Stimulated activated CD4-positive, alpha-beta T cell treated with anti-CD3 and anti-CD28 coated beads, TNF-alpha, amount 100 ng/mL, for 4 hours (primary cell): ENCODE measurements at places on chromosomes 3 and 15.

DNA sequence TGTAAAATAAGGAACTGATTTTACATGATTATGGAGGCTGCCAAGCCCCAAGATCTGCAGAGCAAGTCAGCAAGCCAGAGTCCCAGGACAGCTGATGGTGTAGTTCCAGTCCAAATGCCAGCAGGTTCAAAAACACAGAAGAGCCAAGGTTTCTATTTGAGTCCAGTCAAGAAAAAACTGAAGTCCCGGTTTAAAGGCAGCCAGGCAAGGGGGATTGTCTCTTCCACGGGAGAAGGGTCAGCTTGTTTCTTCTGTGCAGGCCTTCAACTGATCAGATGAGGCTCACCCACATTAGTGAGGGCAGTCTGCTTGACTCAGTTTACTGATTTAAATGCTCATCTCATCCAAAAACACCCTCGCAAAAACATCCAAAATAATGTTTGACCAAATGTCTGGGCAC, 246.2 kb downstream of the PLCL2 start:
- DNase-seq, result no peak

GRCh38 chr3:68402235-68402918, 530.0 kb downstream of the TAFA4 start:
- DNase-seq, result no peak

DNA sequence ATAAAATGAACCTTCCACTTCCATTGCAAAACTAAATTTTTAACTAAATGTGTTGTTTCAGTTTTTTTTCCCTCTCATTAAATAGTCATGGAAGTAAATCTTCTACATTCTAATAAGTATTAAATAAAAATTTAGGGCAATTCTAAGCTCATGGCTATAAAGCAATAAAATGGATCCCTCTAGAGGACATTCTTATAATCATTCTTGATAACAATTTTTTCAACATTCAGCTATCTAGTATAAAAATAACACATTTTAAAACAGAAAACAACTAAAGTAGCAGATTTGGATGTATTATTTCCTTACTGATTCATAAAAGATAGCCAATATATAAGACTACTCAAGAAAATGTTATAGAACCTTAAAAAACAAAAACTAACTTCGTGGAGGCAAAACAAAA, 393.1 kb downstream of the PLOD2 start:
- DNase-seq, result no peak

DNA sequence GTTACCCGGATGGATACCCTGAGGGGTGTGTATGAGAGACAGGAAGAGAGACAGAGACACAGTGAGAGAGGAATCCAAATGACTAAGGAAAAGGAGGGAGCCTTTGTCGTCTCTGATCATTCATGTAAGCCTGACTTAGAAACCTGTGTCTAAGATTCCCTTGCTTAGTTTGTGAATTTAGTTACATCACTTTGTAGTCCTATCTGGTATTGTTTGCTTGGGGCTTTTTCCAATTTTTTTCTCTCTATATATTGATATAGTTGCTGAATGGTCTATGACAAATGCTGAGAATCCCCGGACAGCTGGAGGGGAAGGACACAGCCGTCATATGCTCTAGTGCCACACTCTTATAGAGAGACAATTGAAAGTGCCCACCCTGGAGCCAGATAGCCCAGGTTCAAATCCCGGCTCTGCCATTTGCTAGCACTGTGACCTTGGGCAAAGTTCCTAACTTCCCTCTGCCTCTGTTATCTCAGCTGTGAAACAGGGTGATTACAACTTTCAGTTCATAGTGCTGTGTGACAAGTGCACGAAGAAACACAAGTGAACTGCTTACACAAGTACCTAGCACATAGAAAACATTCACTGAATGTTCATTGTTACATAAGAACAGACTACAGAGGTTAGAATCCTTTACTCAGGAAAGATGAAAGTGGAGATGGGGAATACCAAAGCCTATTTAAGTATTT, 6.0 kb downstream of the SLC24A5 start:
- DNase-seq, result no peak

DNA sequence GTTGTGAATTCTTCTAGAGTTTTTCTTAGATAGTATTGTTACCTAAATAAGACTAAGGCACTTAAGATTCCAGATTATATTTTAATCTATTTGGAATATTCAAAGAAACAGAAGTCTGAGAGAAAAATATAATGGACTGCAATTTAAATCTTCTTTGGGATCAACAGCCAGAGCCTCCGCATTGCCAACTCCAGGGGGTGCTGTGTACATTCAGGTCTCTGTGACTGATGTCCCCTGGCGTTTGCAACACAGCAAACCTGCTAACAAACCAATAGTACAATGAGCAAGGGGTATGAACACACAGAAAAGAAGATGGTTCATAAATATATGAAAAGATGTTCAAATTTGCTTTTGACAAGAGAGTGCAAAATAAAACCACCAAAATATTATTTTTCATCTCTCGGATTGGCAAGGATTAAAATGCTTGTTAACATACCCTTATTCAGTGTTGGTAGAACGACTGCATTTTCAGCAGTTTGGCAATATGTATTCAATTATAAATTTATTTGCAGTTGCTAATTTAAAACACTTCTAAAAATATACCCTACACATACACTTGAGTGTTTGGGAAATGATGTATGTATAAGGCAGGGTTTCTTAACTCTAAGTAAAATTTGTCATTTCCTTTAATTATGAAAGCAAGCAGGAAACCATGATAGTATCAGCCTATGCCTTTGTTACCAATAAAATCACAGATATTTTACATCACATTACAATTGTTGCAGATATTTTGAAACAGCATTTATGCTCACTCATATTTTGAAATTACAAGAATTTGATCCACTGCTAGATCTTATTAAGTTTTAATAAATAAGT, 16.1 kb upstream of the TM4SF1 start:
- DNase-seq, result no peak

GRCh38 chr15:29613951-29614382, 208.3 kb downstream of the TJP1 start:
- no peak for DNase-seq

DNA sequence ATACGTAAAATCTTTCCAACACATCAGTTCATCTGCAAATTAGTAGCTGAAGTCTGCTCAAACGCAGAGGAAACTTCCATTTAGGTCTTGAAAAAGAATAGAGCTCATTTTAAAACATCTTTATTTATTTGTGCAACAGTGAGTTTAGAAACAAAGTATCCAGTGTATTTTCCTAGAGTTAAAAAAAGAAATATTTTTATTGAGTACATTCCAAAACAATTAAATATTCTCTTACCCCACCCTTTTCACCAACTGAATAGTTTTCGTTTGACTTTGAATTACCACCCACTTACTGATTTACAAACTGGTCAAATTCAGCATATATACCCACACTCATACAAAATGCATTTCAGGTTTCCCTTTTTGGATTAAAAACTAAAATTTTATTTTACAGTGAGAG, 104.7 kb downstream of the ZBTB20 start:
- DNase-seq, result no peak

GRCh38 chr3:168709073-168709472, 613.3 kb upstream of the GOLIM4 start:
- DNase-seq, result no peak

DNA sequence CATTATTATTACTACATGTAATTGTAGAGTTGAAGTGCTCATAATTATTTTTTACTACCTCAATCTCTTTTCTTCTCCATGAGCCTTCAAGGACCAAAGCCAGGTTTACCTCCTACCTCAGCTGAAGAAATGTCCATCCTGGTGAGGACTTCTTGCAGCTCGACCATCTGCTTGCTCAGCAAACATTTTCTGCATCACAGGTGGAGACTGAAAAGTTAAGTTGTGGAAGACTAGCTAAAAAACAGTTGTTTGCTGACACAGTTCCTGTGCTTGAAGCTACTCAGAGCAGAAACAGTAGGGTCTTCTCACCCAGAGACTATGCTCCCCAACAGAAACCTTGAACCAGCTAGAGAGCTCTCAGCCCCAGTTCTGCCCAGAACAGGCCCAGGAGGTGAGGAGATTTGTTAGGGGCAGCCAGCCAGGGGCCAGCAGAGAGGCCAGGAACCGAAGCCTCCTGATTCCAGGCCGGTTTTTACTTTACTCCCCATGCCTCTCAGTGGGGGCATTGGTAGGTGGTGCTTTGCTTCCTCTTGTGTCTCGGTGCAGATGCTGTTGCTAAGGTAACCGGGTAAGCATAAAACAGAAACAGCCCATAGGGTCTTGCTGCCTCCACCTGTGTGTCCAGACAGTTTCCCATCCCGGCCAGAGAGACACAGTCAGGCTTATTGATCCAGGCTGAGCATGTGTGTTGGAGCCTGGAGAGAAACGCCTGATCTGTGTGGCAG, 54.9 kb downstream of the CCNL1 start:
- no peak for DNase-seq

DNA sequence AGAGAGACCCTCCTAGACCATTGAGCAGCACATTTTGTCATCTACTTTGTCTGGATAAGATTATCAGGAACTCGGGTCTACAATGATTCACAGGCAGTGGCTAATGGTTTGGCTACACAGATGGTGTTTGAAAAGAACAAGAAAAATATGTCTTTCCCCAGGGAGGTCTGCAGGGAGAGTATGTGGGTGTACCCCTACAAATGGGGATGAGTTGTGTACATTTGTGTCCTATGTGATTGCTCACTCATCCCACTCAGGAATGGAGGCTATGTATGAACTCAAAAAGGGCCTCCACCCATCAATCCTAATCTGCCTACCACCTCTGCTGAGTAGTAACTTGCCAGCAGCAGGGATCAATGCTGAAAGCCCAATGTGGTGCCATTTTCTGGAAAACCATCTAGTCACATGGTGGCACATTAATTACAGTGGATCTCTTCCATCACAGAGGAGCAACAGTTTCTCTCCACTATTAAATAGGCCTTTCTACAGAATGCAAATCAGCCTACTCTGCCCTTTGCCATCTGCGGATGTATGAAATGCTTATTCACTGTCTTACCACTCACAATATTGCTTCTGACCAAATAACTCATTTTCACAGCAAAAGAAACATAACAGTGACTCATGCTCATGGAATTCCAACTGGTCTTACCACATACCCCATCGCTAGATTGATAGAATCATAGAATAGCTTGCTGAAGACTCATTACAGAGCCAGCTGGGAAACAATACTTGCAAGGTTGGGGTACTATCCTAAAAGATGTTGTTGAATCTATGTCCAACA, 48.3 kb upstream of the TRIM42 start:
- no peak for DNase-seq

DNA sequence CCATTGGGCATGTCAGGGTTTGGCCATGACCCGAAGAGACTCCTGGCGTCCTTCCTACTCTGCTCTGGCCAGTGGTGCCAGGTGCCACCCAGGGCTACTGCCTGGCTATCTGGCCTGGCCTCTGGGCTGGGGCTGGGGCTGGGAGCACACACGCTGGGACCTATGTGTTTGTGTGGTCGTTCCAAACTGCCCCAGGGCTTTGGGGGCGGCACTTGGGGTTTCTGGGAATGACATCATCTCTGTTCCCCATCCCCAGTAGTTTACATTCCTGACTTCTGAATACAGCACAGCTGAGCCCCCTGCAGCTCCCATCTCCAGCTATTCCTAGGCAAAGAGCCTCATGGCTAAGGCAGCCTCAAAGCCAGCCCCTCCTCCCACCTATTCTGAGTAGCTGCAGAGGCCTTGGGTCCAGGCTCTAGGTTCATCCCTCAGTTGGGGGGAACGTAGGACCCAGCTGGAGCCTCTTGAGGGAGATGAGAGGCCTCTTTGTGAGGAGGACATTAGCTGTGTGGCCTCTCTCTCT, 24.3 kb downstream of the PLEKHO2 start:
- DNase-seq, result no peak

GRCh38 chr15:31605467-31605931, 278.9 kb downstream of the KLF13 start:
- no peak for DNase-seq

DNA sequence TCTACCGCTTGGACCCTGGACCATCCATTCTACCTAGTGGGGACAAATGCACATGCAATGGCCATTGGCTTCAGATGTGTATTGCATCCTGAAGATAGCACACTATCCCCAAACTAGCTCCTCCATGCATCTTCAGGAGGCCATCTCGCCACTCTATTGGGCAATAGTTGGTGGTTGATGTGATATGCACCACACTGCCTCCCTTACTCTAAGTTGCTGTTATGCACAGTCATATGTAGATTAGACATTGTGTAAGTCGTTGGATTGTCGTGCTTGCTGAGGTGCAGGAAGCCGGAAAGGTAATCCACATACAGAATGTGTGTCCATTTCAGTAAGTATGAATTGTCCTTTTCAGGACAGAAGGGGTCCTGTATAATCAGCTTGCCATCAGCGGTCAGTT, 26.7 kb upstream of the PLA2G4D start:
- DNase-seq, result no peak

GRCh38 chr3:188523291-188523690, 369.3 kb downstream of the LPP start:
- no peak for DNase-seq

- DNase-seq, result no peak
Observed at GRCh38 chr3:99286266-99286845, 352.0 kb upstream of the COL8A1 start.

DNA sequence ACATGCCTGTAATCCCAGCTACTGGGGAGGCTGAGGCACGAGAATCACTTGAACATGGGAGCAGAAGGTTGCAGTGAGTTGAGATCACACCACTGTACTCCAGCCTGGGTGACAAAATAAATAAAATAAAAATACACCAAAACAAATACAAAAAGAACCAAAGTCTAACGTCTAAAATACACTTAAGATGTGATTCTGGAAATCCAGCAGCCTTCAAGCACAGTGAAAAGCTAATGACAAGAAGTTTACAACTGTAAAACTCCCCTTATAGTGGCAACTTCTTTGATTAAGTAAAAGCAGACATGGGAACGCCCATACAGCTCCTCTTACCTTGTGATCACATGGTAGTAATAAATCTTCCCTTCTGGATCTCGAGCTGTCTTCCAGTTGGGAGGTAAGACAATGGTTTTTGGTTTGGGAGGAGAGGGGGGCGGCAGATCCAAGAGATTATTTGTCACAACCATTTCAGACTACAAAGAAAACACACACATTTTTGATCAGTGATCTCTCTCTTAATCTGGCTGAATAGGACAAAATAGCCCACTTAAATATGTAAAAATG, 62.8 kb downstream of the NBEAL2 start:
- DNase-seq, result no peak

- no peak for DNase-seq
Observed at GRCh38 chr15:83653639-83654378, at the start of gene ADAMTSL3. Gene ADAMTSL3 (plus strand): TSS chr15:83654123. CDS start chr15:83655762, 1,639 bp downstream.

GRCh38 chr3:114351123-114351821, 57.4 kb downstream of the TIGIT start:
- DNase-seq, result no peak

DNA sequence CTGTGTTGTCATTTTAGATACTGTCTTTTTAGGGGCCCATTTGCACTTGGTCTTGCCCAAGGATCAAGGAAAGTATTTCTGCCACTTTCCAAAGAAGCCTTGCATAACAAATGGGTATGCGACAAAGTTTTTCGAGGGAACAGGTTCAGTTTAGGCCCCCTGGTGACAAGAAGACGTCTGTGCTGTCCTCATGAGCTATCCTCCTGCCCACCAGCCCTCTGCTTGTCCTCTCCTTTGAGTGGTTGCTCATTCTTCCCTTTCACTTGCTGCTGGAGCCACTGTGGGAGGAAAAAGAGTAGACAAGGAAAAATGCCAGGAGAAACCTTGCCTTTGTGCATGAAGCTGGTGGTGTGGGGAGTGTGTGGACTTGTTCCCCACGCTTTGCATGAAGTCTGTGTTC, 171.9 kb downstream of the CACNA2D3 start:
- DNase-seq, result no peak
